ENCODE measurements at places on chromosomes 2 and 18.

GRCh38 chr2:108988796-108989713 is at the start of gene EDAR:
EDAR (minus strand) TSS chr2:108989220; CDS start chr2:108931014, 58,206 bp downstream.
- peak; percentile 27 for DNase-seq

- no peak for DNase-seq
Observed at GRCh38 chr18:68796936-68797690, 767 bp upstream of the CCDC102B start.

- DNase-seq: no peak
Observed at GRCh38 chr18:10022365-10022764, 108.5 kb downstream of the VAPA start.

GRCh38 chr2:71757351-71757750 is 304.0 kb downstream of the DYSF start:
- DNase-seq: no peak

DNA sequence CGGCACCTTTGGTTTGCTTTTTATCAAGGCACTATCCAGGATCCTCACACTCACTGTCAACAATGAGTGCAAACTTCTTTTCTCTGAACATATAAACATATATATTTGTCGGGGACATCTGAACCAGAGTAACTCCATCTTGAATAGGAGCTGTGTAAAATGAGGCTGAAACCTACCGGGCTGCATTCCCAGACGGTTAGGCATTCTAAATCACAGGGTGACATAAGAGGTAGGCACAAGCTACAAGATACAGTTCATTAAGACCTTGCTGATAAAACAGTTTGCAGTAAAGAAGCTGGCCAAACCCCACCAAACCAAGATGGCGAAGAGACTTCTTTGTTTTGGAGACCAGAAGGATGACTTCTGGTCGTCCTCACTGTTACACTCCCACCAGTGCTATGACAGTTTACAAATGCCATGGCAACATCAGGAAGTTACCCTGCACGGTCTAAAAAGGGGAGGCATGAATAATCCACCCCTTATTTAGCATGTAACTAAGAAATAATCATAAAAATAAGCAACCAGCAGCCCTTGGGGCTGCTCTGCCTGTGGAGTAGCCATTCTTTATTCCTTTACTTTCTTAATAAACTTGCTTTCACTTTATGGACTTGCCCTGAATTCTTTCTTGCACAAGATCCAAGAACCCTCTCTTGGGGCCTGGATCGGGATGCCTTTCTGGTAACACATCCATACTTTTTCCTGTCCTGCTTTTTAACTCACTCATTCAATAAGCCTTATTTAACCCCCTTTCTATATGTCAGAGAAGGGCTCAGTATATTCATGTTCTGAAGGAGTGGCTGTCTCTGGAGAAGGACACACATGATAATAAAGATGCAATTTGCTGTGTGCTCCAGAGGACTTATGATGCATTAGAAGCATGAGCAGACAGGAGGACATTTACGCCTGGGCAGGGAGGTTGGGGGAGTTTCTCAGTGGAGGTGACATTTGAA is 65.4 kb downstream of the TACR1 start:
- DNase-seq: no peak

- no peak for DNase-seq
Observed at GRCh38 chr2:69846182-69847067, 17.0 kb downstream of the GMCL1 start.

DNA sequence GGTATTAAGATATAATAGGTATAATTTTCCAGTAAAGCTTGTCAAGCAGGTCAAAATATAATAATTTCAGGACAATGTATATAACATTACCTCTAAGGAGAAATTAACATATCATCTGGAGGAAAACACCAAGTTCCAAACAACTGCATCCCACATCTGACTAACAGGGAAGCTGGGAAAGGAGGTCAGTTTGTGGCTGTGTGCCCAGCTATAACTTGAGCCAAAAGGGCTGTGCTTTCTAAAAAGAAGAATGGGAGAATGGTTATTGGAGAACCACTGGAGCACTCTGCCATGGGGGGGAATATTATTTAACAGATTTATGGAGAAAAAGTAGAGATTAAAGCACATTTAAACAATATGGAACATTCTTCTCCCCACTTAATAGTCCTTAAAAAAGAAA is 390.6 kb upstream of the PKDCC start:
- DNase-seq: no peak

DNA sequence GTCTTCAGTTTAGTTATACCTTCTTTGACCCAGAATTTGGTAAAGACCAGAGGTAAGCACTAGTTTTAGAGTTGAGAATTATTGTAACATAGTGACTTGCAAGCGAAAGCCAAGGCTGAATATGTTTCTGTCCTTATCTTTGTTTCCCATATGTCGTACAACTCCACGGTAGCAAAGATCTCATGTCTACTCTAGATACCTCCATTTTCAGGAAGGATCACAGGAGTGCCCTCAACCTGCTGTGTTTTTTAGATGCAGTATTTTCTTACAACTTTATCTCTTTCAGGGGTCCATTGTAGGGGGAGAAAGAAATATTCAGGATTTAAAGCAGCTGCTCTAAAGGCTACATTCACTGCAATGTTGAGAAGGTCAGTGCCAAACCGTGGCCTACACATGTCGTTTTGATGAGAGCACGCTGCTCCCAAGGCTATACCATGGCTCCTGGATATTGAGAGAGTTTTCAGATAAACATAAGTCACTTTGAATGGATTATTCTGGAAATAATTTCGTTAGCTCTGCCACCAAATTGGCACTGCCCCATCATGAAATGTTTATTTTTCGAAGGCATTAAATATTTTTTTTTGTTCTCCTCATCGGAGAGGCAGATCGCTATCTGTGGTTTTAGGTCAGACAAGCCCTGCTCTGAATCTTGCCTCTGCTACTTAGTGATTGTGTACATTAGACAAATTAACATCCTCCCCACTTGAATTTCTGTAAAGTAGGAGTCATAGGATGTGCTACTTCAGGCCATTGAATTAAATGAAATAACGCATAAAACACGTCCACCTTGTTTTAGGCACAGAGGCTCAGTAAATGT is 2.1 kb downstream of the RHBDD1 start:
- DNase-seq: no peak

GRCh38 chr2:43024515-43025011 is 201.8 kb downstream of the ZFP36L2 start:
- no peak for DNase-seq

DNA sequence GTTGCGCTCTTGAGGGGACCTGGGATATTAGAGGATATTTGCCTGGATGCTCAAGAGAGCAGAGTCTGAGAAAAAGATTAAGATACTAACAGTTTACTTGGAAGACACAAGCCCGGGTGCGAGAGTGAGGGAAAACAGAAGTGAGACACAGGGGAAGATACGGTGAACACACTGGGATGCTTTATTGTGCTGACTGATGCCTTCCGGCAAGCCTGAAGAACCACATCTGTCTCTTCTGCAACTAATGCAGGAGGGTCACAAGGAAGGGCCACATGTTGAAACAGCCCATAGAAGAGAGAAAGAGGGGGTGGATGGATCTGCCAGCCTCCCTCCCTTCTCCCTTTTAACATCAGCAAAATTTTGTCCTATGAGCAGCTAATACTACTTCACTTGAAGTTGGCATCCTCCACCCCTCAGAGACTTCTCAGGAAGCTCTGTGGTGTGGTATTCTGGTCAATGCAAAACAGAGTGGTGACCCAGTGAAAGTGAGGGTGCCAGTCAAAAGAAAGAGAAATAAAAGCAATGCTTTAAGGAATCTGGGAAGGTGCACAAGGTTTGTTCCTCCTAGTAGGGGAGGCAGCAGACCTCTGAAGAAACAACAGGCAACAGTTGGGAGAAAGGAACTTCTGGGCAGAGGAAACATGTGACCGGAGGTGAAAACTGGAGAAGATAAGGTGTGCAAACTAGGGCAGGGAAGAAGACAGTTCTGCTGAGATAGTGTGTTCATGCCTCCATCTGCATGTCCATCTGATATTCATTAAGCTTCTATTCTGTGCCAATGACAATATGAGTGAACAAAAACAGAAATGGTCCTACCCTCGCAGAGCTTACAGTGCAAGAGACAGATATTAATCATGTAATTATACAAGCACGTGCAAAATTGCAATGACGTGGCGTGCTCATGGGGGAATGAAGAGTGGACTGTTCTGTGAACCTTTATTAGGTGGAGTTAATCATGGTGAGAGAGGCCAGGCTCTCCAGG is 107.1 kb downstream of the LYPD6B start:
- DNase-seq: no peak

GRCh38 chr2:160387558-160388262 is 105.9 kb downstream of the RBMS1 start:
- no peak for DNase-seq

GRCh38 chr2:28547223-28547860 is 51.5 kb downstream of the PLB1 start:
- DNase-seq: no peak

- no peak for DNase-seq
Observed at GRCh38 chr2:1234731-1235308, 178.4 kb upstream of the TPO start.

DNA sequence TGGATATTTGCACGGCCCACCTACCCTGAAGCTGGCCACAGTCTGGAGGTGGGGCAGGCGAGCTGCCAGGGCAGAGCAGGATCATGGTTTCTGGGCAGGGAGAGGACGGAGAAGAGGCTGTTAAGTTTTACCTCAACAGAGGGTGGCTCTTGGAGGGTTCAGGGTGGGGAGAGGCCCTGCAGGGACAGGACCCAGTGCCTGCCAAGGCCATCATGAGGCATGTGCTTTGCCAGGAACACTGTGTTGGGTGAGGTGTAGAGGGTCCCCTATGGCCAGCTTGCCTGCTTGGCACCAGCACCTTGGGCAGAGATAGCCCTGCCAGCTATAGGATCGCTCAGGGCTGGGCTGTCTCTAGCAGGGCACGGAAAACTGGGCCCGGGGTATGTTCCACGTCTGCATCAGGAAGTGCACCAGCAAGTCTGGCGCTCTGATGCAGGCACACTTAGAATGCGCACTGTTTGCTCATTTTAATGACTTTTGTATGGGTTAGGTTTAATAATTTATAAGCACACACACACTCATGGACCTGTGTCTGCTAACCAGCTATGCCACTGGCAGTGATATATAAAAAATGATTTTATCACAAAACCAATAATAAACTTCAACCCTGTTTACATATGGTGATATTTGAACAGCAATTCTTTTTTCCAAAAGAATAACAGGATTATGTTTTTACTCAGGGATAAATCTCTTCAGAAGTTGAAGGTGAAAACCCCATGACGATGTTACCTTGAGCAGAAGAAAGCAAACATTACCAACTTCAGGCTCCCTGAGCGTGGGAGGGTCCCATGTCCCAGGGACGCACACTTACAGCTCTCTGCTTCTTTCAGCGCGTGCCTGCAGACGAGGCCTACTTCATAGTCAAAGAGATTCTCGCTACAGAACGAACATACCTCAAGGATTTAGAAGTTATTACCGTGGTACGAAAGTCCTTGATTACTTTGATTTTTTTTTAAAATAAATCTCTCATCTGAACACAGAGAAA is 46.4 kb downstream of the STK25 start:
- no peak for DNase-seq

DNA sequence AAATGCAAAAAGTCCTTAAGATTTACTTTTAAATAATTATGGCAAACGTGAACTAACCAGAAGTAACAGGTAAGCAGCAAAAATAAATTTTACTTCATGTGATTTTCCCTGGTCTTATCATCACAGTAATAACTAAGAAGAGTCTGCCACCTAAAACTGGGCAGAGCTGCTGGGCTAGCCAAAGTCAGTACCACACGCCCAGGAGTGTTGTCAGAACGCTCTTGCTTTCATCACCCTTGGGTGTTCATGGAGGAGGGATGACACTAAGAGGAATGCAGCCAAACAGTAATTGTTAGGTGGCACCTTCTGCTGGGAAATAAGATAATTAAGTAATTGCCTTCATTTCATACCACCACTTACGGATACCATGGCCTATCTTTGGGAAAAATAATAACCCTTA is 92.0 kb upstream of the NEUROD1 start:
- no peak for DNase-seq

DNA sequence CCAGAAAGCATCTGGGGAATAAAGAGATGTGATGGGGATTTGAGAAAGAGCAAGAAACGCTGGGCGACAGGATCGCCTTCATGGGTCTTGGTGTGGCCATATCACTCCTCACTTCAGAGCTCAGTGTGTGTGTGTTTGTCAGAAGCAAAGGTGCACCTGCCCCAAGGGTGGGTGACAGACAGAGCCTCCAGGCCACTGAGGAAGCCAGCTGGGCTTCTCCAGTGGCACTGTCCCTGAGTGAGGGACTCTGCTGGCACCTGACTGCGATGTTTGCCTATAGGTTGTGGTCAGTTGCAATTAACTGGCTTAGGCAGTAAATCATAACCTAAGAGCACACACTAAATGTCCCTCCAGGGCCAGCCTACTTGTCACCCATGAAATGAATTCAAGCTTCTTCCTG is 23.5 kb upstream of the GNAL start:
- DNase-seq: no peak

DNA sequence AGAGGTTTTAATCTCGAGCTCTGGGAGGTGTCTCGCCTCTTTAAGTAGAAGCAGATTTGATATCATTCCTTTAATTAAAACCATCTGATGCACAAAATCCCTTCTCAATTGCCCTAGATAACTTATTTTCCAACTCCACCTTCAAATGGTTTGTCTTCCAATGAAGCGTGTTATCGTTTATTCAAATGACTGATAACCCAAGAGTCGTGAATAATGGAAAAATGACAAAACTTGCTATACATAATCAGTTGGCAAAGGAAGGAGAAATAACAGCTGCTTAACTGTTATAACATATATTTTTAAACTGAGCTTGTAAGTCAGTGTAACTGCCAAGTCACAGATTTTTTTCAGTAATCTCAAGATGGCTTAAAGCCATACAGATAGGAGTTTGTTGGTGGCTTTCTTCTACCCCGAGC is 144.6 kb downstream of the QPCT start:
- DNase-seq: no peak

DNA sequence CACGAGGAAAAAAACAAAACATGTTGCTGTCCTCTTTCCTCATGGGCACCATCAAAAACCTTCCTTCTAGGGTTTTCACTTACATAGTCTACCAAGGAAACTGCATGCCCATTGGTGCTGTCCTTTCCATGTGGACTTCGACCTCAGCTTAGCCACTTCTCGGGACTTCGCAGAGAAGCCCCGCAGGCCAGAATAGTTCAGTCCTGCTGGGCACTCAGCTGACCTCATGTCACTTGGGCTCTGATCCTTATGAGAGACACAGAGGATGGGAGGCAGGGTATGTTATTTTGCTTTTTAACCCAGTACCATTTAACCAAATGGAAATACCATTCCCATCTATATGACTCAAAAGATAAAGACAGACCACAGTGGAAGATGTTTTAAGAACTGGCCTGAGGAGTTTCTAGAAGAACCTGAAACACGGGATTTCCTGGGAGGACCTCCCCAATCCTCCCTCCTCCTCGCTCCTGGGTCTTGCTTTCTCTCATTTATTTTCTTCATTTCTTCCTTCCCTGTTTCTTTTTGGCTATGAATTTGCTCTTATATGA is 28.4 kb downstream of the AAK1 start:
- no peak for DNase-seq

DNA sequence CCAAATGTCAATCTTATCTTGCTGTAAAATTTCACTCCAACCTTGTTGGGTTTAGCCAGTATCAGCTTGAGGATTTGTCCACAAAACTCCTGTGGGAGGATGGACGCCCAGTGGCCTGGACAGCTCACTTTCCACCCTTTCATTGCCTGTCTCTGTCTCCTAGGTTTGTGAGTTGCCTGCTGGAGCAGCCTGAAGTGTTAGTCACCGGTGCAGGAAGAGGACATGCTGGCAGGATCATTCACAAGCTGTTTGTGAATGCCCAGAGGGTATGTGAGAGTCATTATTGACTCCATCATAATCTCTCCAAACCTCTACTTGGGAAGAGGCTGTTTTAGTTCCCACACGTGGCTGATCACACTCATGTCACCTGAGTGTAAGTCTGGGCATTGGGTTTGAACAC is 112.3 kb downstream of the RAB3GAP1 start:
- DNase-seq: no peak

- no peak for DNase-seq
Observed at GRCh38 chr18:3281456-3282400, 19.8 kb downstream of the MYL12B start.
